ENCODE measurements at places on chromosomes 12 and 14.

GRCh38 chr14:30551460-30551859, 7.5 kb upstream of the G2E3 start:
- DNase-seq, result no peak

GRCh38 chr12:57299514-57300016, 48.6 kb upstream of the STAC3 start:
- no peak for DNase-seq

DNA sequence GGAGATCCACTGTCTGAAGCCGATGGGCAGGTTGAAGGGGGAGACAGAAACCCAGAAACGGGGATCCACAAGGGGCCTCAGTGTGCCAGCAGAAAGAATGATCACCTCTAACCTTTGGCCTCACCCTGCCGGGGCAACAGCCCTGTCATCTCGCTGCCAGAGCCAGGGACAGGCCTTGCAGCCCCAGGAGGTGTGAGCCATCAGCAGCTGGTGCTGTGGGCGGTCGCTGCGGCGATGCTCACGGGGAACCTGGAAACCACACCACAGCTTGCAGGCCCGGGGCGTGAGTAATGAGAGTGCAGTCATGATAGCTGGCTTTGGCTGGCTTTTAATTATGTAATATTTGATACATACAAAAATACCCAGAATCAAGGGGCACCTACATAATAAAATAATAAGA, 4.7 kb upstream of the TTC7B start:
- peak; percentile 60 for DNase-seq

- DNase-seq, result no peak
Observed at GRCh38 chr14:77184396-77185092, 2.9 kb downstream of the TMEM63C start.

Data from stimulated activated CD4-positive, alpha-beta T cell treated with anti-CD3 and anti-CD28 coated beads, Interleukin-1b, Interleukin-23, amount 100 ng/mL, for 24 hours (primary cell).